Spleen (tissue), 13 donors: ENCODE measurements at places on chromosomes 7 and 10. TPM values are rescaled to one million over a fixed set of nuclear protein-coding genes. Genes with fewer than 3 reads are reported as not detected.
A peak's percentile ranks its signal among the peaks of the same experiment; 100 is the strongest.

The PUS7 gene
- 1.5 TPM for polyA plus RNA-seq

The FOXI2 gene
- 0.05 TPM for polyA plus RNA-seq

The OR9A2 gene
- not detected for polyA plus RNA-seq

GRCh38 chr10:75999515-76000209, 568.2 kb downstream of the LRMDA start:
- DNase-seq = no peak

- DNase-seq = no peak
Observed at GRCh38 chr7:5582532-5582935, 158.9 kb upstream of the TNRC18 start.

GRCh38 chr7:35748371-35748770, 52.5 kb upstream of the SEPTIN7 start:
- DNase-seq = no peak

DNA sequence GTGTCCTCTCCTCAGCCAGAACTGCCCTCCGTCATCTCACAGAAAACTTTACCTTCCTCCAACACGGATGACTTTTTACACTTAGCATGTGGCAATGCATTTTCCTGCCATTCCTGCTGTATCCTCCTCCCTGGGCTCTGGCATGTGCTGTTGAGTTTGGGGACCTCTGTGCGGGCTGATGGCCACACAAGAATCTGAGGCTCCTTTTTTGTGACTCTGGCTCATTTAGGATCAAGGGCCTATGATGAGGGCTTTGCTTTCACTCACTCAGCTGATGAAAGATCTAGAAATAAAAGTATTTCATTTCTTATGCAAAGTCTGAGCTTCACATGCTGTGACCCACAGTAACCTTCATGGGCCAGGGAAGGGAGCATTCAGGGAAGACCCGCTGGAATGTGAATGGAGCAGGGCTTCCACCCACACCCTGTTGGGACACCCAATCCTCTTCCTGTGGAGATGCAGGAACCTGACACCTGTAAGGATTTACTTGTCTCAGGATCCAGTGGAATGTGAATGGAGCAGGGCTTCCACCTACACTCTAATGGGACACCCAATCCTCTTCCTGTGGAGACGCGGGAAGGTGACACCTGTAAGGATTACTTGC, 500.3 kb upstream of the MKI67 start:
- no peak for DNase-seq

GRCh38 chr7:41711283-41712064, 8.6 kb upstream of the INHBA start:
- no peak for DNase-seq

- DNase-seq = no peak
Observed at GRCh38 chr7:21903020-21903786, 42.5 kb downstream of the CDCA7L start.

DNA sequence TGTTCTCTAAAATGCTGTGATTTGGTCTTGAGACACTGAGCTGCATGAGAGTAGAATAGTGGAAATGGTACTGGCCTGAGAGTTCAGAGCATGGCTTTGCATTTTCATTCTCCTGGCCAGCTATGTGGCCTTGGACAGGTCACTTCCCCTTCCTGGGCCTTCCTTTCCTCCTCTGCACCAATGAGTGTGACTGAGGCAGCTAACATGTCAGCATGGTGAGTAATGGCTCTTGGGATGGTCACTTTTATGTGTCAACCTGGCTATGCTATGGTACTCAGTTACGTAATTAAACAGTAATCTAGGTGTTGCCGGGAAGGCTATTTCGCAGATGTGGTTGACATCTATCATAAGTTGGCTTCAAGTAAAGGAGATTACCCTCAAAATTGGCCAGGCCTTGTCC, 109.3 kb downstream of the RTKN2 start:
- no peak for DNase-seq

DNA sequence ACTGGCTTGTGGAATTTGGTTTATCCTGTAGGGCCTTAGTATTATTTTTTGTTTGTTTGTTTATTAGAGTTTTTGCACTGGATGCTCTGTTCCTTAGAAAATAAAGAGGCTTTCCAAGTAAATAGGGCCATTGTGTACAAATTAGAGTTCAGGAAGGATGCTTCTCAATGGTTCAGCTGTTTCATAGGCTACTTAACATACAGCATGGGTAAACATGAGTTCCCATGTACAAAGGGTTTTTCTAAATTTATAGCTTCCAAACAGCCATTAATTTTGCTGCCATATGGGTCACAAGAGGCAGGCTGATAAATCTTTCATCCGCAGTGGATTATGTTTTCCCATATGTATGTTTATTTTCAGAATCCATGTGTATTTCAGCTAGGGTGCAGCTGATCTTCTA, 121.6 kb upstream of the WDR11 start:
- DNase-seq = no peak

DNA sequence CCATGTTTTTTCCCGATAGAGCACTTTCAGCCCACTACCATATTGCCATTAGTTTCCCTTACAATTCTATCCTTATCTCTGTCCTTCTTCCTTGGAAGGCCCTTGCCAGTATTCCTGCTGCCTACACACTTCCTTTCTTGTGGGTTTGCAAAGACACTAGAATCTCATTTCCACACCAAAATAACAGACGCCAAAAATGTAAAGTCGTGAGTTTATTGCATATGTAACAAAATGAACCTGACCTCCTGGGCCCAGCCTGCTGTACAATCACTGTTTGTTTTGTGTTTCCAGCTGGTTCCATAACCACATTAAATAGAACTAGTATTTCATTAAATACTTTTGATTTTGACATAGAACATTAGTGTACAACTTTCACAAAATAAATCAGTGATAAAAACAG, 116.7 kb downstream of the SMURF1 start:
- no peak for DNase-seq

DNA sequence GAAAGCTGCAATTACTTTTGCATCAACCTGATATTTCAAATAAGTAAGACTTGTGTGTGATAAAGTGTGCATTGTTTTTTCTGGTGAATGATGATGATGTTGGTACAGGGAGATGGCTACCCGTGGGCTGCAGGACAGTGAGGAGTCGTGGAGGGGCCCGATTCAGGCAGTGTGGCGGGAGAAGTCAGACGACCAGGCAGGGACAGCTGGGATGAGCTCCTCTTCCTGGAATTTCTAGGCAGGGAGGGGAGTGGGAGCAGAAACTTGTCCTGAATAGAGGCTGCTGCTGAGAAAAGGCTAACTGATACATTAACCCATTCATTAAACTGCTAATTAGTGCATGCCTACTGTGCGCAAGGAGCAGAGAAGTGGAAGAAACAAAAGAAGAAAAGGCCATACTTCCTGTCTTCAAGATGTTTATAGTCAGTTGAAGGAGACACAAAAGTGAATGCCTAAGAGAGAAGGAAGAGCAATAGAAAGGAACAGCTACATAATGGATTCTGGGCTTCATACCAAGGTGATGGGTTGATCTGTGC, 9.3 kb upstream of the GATAD1 start:
- DNase-seq = no peak

GRCh38 chr10:69439350-69439739, 11.9 kb upstream of the TSPAN15 start:
- DNase-seq = peak; percentile 75

GRCh38 chr10:46541735-46542566, 14.5 kb downstream of the GPRIN2 start:
- DNase-seq = peak; percentile 63
